ENCODE measurements at places on chromosomes 16 and 17.
A peak's percentile ranks its signal among the peaks of the same experiment; 100 is the strongest.

GRCh38 chr17:68087851-68088250, 52.3 kb downstream of the KPNA2 start:
- no peak overlapping the region for H3K4me3 ChIP-seq
- no peaks in the 10 kb centered on the region for H3K27me3 ChIP-seq
- no peak for ATAC-seq
- no peaks in the 10 kb centered on the region for H3K36me3 ChIP-seq

GRCh38 chr17:44928950-44929720, 13.8 kb upstream of the GFAP start:
- H3K36me3 ChIP-seq: peaks cover 18% of the 10 kb centered on the region
- no peak overlapping the region for H3K27ac ChIP-seq
- no peaks in the 10 kb centered on the region for H3K4me1 ChIP-seq
- no peak for ATAC-seq

DNA sequence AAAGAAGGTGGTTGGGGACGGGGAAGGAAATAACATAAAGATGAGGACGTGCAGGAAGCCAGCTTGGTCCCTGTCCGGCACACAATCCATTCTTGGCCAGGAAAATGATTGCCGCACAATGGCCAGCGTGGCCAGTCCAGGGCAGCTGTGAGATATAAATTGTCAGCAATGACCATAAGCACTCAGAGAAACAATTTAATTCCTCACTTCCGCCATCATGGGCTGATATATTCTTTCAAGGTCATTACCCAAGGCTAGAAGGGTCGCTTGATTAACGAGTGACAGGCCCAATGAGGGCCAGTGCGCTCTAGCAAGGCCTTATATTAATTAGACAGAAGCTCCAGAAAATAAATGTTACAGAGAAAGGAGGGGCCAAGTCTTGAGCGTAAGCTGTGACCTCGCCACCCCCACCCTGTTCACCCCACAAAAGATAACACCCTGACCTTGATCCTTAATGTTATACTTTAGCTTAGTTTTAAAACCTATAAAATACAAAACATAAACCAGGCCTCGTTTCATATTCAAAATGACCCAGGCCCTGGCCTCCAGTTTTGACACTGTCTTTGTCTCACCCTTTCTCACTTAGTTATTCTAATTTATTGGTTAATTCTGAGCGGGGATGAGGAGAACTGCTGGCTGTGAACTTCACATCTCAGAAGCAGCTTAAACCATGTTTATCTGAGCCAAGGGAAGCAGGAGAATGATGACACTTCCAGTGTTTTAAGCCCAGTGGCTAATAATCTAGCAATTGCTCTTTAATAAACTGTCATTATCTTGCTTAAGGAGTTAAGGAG, 478.3 kb upstream of the ZFHX3 start:
- no peak overlapping the region for H3K4me3 ChIP-seq
- H3K36me3 ChIP-seq: no peaks in the 10 kb centered on the region
- no peaks in the 10 kb centered on the region for H3K4me1 ChIP-seq
- H3K27me3 ChIP-seq: no peaks in the 10 kb centered on the region

- peaks cover 12% of the 10 kb centered on the region for H3K4me1 ChIP-seq
- no peaks in the 10 kb centered on the region for H3K27me3 ChIP-seq
- H3K4me3 ChIP-seq: peak overlapping the region; percentile 79
- peaks cover 86% of the 10 kb centered on the region for H3K36me3 ChIP-seq
- H3K27ac ChIP-seq: peak overlapping the region; percentile 93
These were observed 158 bp downstream of the ALYREF start for GRCh38 chr17:81891303-81891552.

DNA sequence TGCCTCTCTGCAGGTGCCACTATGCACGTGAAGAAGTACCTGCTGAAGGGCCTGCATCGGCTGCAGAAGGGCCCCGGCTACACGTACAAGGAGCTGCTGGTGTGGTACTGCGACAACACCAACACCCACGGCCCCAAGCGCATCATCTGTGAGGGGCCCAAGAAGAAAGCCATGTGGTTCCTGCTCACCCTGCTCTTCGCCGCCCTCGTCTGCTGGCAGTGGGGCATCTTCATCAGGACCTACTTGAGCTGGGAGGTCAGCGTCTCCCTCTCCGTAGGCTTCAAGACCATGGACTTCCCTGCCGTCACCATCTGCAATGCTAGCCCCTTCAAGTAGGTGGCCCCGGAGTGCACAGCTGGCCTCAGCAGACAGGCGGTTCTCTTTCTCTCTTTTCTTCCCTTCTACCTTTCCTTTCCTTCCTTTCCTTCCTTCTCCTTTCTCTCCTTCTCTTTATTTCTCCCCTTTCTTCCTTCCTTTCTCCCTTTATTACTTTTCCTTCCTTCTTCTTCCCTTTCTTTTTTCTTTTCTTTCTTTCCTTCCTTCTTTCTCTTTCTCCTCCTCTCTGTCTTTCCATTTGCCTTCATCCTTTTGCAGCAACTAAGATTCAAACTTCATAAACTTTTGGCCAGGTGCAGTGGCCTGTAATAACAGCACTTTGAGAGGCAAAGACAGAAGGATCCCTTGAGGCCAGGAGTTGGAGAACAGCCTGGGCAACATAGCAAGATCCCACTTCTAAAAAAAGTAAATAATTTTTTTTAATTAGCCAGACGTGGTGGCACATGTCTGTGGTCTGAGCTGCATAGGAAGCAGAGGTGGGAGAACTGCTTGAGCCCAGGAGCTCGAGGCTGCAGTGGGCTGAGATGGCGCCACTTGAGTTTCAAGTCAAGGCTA, 46.7 kb downstream of the SCNN1B start:
- H3K4me1 ChIP-seq: peaks cover 3% of the 10 kb centered on the region
- H3K36me3 ChIP-seq: no peaks in the 10 kb centered on the region
- H3K27ac ChIP-seq: no peak overlapping the region
- ATAC-seq: no peak
- H3K27me3 ChIP-seq: peaks cover 25% of the 10 kb centered on the region
- no peak overlapping the region for H3K4me3 ChIP-seq

DNA sequence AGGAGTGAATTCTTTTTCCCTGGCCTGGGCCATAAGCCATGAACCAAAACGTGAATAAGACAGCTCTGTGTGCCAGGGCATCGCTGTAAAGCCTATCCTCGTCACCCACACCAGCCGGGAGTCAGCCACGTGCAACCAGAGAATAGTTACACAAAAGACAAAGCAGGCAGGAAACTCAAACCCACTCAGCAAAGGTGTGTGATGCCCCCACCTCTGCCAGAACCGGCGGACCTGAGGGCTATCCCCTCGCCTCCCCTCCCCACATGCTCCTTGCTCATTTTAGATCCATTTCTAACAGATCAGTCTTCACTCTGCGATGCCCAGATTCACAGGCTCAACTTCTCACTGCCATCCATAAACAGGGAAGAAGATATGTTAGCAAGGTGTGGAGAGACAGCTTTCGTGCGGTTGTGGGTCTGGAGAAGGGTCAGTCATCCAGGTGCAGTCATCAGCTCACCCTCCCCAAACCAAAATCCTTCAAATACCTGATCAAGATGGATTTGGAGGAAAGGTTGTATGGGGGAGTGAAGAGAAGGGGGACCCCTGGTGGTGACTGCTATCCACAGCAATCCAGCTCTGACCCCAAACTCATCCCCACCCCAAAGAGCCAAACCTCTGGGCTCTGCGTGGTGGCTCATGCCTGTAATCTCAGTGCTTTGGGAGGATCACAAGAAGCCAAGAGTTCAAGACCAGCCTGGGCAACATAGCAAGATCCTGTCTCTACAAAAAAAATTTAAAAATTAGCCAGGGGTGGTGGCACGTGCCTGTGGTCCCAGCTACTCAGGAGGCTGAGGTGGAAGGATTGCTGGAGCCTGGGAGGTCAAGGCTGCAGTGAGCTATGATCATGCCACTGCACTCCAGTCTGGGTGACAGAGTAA, 219.2 kb downstream of the C16orf78 start:
- H3K4me1 ChIP-seq: no peaks in the 10 kb centered on the region
- no peak overlapping the region for H3K27ac ChIP-seq
- no peak overlapping the region for H3K4me3 ChIP-seq
- ATAC-seq: peak; percentile 32
- H3K36me3 ChIP-seq: no peaks in the 10 kb centered on the region

GRCh38 chr17:917391-917811, 62.2 kb downstream of the NXN start:
- H3K36me3 ChIP-seq: no peaks in the 10 kb centered on the region
- no peaks in the 10 kb centered on the region for H3K4me1 ChIP-seq
- no peak overlapping the region for H3K4me3 ChIP-seq
- peaks cover 27% of the 10 kb centered on the region for H3K27me3 ChIP-seq
- no peak for ATAC-seq

GRCh38 chr16:76835779-76836300, 355.1 kb upstream of the MON1B start:
- H3K27me3 ChIP-seq: no peaks in the 10 kb centered on the region
- no peak overlapping the region for H3K4me3 ChIP-seq

- no peaks in the 10 kb centered on the region for H3K4me1 ChIP-seq
- no peaks in the 10 kb centered on the region for H3K36me3 ChIP-seq
- H3K4me3 ChIP-seq: no peak overlapping the region
- no peak for ATAC-seq
These were observed 16.5 kb downstream of the SCNN1B start for GRCh38 chr16:23318639-23319038.

GRCh38 chr16:17945080-17945601, 391.4 kb downstream of the NPIPA8 start:
- ATAC-seq: no peak
- H3K36me3 ChIP-seq: no peaks in the 10 kb centered on the region
- peaks cover 39% of the 10 kb centered on the region for H3K27me3 ChIP-seq

DNA sequence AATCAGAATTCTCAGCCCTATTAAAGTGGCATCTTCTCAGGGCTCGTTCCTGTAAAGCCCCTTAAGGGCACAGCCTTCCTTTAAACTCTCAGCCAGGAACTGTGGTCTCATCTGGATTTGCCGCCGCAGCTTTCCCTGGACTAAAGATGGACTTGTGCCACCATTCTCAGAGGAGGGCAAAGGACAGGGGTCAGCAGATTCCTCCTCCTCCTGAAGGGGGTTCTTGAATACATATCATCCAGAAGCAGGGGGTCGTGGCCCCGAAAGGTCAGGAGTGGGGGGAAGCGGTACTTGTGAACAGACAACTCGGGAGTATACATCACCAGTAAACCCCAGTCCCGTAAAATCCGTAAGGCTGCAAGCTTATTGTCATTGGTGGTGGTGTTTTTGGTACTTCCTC, 174.8 kb downstream of the RPTOR start:
- no peak overlapping the region for H3K27ac ChIP-seq
- H3K36me3 ChIP-seq: no peaks in the 10 kb centered on the region

- H3K4me1 ChIP-seq: no peaks in the 10 kb centered on the region
- no peak overlapping the region for H3K27ac ChIP-seq
- H3K4me3 ChIP-seq: peak overlapping the region; percentile 66
- H3K27me3 ChIP-seq: no peaks in the 10 kb centered on the region
These were observed 2.0 kb downstream of the FASN start for GRCh38 chr17:82095777-82096708.

GRCh38 chr17:41511116-41511515, 5.7 kb upstream of the KRT13 start:
- no peaks in the 10 kb centered on the region for H3K36me3 ChIP-seq
- no peak overlapping the region for H3K4me3 ChIP-seq
- no peaks in the 10 kb centered on the region for H3K4me1 ChIP-seq
- no peak for ATAC-seq
- no peaks in the 10 kb centered on the region for H3K27me3 ChIP-seq

- no peak overlapping the region for H3K4me3 ChIP-seq
- peaks cover 4% of the 10 kb centered on the region for H3K4me1 ChIP-seq
- H3K27me3 ChIP-seq: no peaks in the 10 kb centered on the region
- H3K27ac ChIP-seq: peak overlapping the region; percentile 98
- ATAC-seq: no peak
- no peaks in the 10 kb centered on the region for H3K36me3 ChIP-seq
These were observed 487 bp downstream of the TSR1 start for GRCh38 chr17:2335726-2336214.

- H3K4me1 ChIP-seq: no peaks in the 10 kb centered on the region
- no peaks in the 10 kb centered on the region for H3K27me3 ChIP-seq
- no peak overlapping the region for H3K4me3 ChIP-seq
- no peak overlapping the region for H3K27ac ChIP-seq
These were observed 154.2 kb upstream of the SHISA6 start for GRCh38 chr17:11086646-11087340.

GRCh38 chr17:17200831-17201230, 5.3 kb downstream of the PLD6 start:
- peak overlapping the region; percentile 38 for H3K27ac ChIP-seq
- ATAC-seq: no peak
- H3K27me3 ChIP-seq: no peaks in the 10 kb centered on the region
- H3K4me1 ChIP-seq: peaks cover 29% of the 10 kb centered on the region
- peaks cover 76% of the 10 kb centered on the region for H3K36me3 ChIP-seq

DNA sequence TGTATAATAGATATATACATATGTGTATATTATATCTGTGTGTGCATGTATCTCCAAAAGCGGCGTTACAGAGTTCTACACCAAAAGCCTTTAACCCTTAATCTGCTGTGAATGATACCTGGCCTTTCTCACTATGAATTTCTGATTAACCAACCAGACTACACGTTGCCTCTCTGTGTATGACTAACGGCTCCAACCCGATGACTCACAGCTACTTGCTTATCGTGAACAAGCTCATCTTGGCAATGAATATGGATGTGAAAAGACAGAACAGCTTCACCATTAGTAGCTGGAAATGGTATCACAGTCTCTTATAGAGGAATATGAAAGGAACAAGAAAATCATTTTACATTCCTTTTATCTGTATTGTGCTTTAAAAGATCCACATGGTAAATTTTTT, 23.8 kb upstream of the ARHGAP44 start:
- no peak overlapping the region for H3K4me3 ChIP-seq
- no peak for ATAC-seq
- peaks cover 11% of the 10 kb centered on the region for H3K27me3 ChIP-seq
- H3K4me1 ChIP-seq: no peaks in the 10 kb centered on the region

GRCh38 chr17:4083187-4083586, 59.6 kb downstream of the ZZEF1 start:
- H3K4me3 ChIP-seq: peak overlapping the region; percentile 71
- peak overlapping the region; percentile 81 for H3K27ac ChIP-seq
- ATAC-seq: no peak
- peaks cover 37% of the 10 kb centered on the region for H3K4me1 ChIP-seq
- H3K36me3 ChIP-seq: peaks cover 98% of the 10 kb centered on the region
- H3K27me3 ChIP-seq: no peaks in the 10 kb centered on the region

DNA sequence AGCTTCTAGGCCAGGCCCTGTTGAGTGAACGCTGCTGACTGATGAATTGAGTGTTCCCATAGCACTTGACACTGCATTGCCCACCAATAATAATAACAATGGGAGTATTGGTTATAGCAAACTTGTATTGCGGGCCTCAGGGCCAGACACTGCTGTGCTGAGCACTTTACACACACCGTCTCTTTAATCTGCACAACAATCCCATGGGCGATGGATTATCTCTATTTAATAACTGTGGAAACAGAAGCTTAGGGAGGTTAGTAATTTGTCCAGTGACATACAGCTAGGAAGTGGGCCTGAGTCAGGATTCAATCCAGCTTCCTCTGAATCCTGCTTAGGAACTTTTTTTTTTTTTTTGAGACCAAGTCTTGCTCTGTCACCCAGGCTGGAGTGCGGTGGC, 11.2 kb downstream of the ARHGAP23 start:
- no peaks in the 10 kb centered on the region for H3K4me1 ChIP-seq
- no peak for ATAC-seq
- H3K27ac ChIP-seq: no peak overlapping the region
- no peak overlapping the region for H3K4me3 ChIP-seq

DNA sequence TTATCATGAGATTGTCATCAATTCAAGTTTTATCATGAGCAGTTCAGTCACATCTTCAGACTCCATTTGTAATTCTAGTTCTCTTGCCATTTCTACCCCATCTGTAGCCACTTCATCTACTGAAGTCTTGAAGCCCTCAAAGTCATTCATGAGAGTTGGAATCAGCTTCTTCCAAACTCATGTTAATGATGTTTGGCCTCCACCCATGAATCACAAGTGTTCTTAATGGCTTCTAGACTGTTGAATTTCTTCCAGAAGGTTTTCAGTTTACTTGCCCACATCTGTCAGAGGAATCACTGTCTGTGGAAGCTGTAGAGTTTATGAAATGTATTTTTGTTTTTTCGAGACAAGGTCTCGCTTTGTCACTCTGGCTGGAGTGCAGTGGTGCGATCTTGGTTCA, 16.0 kb downstream of the NSRP1 start:
- peaks cover 84% of the 10 kb centered on the region for H3K36me3 ChIP-seq
- no peak for ATAC-seq
- H3K4me1 ChIP-seq: peaks cover 6% of the 10 kb centered on the region
- H3K4me3 ChIP-seq: no peak overlapping the region

Data from activated T-helper 17 cell treated with anti-CD3 and anti-CD28 coated beads, Interleukin-2, amount 50 U/mL, for 72 hours (primary cell).